Cortex of kidney (tissue), 1 donor: ENCODE measurements at places on chromosomes 12 and 14.

DNA sequence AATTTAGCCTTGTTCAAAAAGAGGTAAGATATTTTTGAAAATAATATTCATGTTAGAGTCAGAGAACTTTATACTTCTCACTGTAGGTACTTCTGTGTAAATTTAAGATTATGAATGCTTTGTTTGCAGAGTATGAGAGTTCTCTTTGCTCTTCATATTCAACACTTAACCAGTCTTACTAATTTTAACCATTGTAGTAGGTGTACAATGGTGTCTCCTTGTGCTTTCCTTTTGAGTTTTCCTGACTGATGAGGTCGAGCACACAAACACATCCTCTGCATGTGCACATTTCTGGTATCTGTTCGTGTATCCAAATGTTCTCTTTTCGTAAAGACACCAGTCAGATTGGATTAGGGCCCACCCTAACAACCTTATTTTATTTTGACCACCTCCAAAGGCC is 45.8 kb downstream of the MIA2 start:
- no peak for DNase-seq

DNA sequence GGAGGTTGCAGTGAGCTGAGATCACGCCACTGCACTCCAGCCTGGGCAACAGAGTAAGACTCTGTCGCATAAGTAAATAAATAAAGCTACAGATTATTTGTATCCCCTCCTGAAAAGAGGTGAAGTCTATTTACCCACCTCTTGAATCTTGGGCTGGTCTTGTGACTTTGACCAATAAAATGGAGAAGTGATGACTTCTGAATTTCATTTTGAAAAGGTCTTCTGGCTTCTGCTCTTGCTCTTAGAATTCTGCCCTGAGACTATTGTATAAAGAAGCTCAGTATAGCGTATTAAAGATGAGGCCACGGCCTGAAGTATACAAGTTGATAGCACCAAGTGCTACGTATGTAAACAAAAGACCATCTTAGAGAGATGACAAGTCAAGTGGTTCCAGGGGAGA is 88.3 kb upstream of the AMN1 start:
- no peak for DNase-seq

DNA sequence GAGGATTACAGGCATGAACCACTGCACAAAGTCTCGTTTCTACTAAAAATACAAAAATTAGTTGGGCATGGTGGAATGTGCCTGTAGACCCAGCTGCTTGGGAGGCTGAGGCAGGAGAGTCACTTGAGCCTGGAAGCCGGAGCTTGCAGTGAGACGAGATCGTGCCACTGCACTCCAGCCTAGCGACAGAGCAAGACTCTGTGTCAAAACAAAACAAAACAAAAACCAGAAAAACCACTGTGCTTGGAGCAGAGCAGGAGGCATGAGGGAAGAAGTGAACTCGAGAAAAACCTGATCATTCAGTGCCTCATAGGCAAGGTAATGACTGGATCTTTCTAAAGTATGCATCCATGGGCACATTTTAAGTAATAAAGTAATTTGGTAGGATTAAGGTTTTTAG is 487.8 kb downstream of the KCNH5 start:
- DNase-seq, result no peak

DNA sequence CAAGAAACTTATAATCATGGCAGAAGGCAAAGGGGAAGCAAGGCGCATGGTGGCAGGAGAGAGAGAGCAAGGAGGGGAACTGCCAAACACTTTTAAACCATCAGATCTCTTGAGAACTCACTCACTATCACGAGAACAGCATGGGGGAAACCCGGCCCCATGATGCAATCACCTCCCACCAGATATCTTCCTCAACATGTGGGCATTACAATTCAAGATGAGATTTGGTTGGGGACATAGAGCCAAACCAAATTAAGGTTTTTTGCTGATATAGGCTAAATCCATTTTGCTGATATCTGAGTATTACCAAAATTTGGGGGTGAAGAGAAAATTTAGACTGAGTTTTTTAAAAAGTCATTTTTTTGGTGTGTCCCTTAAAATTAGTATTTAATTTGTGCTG is 54.9 kb upstream of the TMX1 start:
- DNase-seq, result no peak

- no peak for DNase-seq
These were observed 56.6 kb downstream of the SUDS3 start for GRCh38 chr12:118432812-118433545.
